ENCODE measurements at places on chromosomes 3 and 15. TPM values are rescaled to one million over a fixed set of nuclear protein-coding genes. Genes with fewer than 3 reads are reported as not detected.

RLBP1 gene
- total RNA-seq = not detected

TMEM207 gene
- total RNA-seq = not detected

GOLIM4 gene
- total RNA-seq = 65.0 TPM

ARGFX gene
- not detected for total RNA-seq

GABRR3 gene
- total RNA-seq = not detected

DNA sequence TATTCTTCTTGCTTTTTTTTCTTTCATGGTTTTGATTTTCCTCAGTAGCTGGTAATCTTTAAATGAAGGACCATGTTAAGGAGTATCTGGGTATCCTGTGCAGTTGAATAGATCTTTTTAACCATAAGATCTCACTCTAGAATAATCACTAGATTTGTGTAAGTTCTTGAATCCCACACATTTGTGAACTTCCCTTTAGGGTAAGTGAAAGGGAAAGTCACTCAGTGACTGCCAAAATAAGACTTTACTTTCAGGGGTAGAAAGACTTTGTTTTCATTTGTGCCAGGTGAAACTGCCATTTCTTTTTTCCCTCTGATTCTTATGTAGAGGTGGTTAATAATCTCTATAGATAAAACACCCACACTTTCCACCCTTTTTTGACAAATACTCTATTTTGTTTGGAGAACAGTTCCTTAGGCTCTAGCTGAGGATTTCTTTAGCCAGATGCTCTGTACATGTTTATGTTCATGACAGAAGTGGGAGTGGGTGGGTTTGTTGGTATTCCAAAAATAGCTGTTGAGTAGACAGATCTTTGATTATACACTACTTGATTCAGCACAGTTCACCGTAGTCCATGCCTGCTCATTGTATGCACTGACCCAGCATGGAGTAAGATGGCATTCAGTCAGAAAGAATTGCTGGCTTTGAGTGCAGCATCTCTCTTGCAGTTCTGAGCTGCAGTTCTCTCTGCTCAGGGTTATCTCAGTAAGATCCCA, 28.5 kb downstream of the LRRC49 start:
- DNase-seq = no peak

DNA sequence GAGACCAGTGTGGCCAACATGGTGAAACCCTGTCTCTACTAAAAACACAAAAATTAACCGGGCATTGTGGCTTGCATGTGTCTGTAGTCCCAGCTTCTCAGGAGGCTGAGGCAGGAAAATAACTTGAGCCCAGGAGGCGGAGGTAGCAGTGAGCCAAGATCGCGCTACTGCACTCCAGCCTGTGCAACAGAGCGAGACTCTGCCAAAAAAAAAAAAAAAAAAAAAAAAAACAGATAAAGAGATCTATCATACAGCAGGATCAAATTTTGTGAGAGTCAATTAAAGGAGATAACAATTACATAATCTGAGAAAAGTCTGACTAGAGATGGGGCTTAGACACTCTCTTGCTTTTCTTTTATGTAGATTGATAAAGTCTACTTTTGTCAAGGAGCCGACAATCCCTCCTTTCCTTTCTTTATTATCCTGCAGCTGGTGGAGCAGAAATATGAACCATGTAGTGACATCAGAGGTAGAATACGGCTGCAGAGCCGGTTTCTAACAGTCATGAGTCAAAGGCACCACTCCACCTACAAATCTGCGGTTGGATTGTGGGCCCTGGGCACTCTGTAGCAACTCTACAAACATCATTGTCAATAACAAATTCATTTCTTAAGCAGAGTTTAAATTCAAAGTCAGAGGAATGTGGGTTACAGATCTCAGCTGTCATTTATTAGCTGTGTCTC, 9.0 kb downstream of the C2CD4A start:
- peak; percentile 79 for DNase-seq

GRCh38 chr3:95751509-95751908, 1062.9 kb upstream of the EPHA6 start:
- DNase-seq = no peak

DNA sequence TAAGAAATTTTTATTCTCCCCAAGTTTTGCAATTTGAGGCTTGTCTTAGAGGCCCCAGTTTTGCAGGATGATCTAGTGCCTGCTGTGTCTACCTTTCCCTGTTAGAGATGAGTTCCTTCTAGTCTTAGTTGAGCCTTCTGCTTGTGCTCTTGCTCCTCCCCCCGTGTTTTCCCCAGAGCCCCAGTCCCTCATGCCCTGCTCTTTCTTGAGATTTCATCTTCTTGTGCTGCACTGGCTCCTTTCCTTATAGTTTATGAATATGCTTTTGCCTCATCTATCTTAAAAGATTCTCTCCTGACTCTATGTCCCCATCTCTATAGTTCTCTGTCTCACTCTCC, 4.7 kb downstream of the GAP43 start:
- no peak for DNase-seq

GRCh38 chr3:88528494-88528893, 378.7 kb downstream of the C3orf38 start:
- DNase-seq = no peak

- no peak for DNase-seq
Observed at GRCh38 chr3:23746441-23746840, 59.3 kb upstream of the UBE2E1 start.

- DNase-seq = no peak
Observed at GRCh38 chr15:63931556-63931955, 97.8 kb upstream of the HERC1 start.

DNA sequence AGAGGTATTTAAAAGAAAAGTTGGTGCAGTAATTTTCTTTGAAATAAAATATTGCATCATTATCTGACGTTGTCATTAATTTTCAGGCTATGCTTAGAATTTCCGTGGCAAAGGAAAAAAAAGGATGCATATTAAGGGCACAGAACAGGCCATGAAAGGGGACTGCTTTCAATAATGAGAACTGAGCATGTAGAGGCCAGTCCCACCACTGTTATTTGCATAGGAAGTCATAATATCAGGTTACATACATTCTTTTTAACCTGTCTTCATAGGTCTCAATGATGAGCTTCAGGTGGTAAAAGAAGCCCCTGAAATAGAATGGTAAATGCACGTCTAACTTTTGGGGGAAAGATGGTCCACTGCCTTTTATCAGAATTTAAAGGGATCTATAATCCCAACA, 272.1 kb upstream of the ALCAM start:
- no peak for DNase-seq

GRCh38 chr3:3648988-3649679, 150.1 kb upstream of the LRRN1 start:
- peak; percentile 44 for DNase-seq

GRCh38 chr15:31452595-31453557, 126.2 kb downstream of the KLF13 start:
- no peak for DNase-seq

- no peak for DNase-seq
Observed at GRCh38 chr15:47718497-47719437, 1.5 kb downstream of the SEMA6D start.

DNA sequence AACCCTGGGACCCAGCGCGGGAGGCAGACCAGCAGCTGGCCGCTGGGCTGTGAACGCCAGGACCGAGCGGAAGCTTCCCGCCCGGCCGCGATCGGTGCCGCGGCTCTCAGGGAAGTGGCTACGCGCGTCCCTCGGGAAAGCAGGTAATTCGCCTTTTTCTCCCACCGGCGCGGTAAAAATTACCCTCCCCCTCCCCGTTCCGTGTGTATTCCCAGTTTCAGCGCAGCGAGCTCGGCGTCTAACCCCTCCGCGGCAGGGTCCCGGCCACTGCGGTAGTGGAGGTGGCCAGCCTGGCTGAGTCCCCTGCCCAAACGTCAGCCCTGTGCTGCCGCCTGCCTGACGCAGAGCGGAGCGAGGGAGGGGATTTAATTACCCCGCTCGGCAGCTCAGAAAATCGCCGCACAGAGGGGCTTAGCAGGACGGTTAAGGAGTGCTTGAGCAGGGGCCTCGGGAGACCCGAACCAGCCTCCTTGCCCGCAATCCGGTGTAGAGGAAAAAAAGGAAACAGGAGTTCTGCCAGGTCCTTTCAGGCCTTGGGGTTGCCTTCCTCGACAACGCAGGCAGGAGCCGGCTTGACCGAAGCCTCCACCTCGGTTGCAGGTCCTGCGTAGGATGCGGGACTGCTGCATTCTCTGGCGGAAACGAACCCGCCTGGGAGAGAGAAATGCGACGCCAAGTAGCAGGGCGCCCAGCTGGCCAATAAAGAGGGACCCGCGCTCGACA, 2.9 kb downstream of the GATA2 start:
- DNase-seq = no peak

DNA sequence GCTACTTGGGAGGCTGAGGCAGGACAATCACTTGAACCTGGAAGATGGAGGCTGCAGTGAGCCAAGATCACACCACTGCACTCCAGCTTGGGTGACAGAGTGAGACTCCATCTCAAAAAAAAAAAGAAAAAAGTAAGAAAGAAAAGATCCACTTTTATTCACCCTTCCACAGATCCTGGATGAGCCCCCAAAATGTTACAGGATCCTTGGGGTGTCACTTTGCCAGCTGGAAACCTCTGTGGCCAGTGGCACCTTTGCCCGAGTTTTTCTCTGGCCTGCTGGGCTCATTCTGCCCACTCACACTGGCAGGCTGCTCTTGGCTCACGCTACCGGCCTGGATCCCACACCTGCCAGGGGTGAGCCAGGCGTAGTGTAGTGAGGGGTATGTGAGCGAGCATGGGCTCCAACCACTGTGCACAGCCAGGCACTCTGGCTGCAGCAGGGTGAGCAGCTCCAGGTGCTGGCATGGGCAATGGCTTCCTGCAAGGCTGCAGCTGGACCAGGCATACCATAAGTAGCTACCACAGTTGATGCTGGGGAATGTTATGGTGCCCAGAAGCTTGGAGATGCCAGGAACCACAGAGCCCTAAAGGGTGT, 57.8 kb upstream of the C15orf39 start:
- DNase-seq = no peak

DNA sequence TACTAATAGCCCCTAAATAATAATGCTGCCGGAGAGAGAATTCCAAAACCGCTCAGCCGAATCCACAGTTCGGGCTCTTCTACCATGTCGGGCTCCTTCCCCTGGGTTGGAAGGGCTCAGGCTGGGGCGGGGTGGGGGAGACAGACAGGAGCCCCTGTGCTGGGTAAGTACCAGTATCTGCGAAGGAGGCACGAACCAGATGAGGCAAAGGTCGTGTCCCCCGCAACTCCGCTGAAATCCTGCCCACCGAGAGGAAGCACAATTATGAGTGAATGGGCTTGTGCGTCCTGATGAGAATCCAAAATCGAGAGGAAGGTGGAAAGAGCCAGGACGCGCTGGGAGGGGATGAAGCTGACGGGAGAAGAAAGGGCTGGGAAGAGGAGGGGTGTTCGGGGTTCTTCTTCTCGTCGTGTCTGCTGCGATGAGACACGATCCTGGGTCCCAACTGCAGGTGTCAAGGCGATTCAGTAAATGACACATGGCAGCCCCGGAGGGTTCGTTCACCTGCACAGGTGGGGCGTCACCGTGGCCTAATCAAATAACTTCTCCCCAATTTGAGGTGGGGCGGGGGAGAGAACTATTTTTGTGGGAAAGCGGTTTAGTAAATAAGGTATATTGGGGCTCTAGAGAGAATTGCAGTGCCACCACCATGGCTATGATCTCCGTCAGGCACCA, 707 bp upstream of the FAM81A start:
- DNase-seq = no peak

DNA sequence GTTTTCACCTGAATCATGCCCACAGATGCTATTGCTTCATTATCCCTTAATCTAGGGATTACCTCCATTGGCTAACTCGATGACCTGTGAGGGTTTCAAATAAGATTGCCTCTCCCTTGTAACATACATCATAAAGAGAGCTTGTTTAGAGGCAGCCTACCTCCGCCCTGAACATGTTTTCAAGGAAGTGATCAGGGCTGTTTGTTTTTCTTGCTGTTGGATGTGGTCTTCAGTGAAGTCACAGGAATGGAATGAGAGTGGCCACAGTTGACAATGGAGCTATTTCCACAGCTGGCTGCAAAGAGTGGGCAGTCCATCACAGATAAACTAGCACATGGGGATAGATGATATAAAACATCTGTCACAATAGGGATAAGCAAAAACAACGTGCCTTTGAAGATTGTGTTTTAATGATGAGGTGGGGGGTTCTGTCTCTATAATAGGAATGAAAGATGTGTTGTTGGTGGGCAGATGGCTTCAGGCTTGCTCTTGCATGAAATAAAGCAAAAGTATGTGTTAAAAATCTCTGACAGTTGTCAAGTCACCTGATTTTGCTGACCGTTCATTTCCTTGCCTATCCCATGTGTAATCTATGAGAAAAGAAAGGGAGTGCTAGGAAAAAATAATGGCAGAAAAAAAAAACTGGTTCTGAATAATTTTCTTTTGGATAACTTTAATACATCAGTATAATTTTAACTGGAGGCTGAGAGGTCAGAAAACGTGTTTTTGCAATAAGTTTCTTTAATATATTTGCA, 642.3 kb downstream of the RBMS3 start:
- DNase-seq = peak; percentile 89

GRCh38 chr3:38383156-38383875, 36.7 kb downstream of the XYLB start:
- DNase-seq = no peak

DNA sequence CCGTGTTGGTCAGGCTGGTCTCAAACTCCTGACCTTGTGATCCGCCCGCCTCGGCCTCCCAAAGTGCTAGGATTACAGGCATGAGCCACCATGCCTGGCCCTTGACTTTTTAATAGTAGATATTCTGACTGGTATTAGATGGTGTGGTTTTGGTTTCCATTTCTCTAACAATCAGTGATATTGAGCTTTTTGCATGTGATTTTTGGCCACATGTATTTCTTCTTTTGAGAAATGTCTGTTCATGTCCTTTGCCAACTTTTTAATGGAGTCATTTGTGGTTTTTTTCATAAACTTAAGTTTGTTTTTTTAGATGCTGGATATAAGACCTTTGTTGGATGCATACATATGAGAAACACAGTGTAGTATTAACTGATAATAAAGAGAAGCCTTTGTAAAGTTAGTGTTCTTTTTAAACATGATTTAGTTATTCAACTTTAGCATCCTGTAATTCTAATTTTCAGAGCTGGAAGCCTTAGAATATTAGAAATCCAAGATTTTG, 280.8 kb downstream of the RBMS3 start:
- no peak for DNase-seq

DNA sequence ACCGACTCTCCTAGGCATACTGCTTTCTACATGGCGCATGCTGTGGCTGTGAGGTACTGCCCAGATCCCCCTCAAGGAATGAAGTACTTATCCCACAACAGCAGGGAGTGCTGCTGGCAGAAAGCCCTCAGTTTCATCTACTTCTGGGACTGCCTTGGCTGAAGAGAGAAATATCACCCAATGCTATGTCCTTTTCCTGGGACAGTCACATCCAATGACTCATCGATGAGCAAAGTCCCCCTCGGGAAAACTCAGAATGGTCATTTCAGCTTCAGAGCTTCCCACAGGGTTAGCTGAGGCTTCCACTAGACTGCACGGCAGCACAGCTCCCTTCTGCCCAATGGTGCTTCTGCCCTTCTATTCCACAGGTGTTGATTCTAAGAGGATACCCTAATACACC, 3.6 kb upstream of the NMD3 start:
- peak; percentile 74 for DNase-seq

- DNase-seq = no peak
Observed at GRCh38 chr3:154029926-154030325, 91.3 kb upstream of the ARHGEF26 start.

All from HT1080 (cell line).